ENCODE measurements at places on chromosomes 12 and 14. TPM values are rescaled to one million over a fixed set of nuclear protein-coding genes. Genes with fewer than 3 reads are reported as not detected.

RNF212B gene
- not detected for total RNA-seq

KRT82 gene
- not detected for total RNA-seq

SERPINA9 gene
- total RNA-seq = not detected

UBE2N gene
- total RNA-seq = 44.2 TPM

SRRM4 gene
- not detected for total RNA-seq

KCNJ8 gene
- total RNA-seq = 0.16 TPM

DDX24 gene
- total RNA-seq = 91.5 TPM

CMA1 gene
- total RNA-seq = not detected

TROAP gene
- total RNA-seq = 4.1 TPM

JDP2 gene
- 122 TPM for total RNA-seq

VDR gene
- total RNA-seq = 5.4 TPM

CCDC197 gene
- total RNA-seq = not detected

NUMB gene
- 33.4 TPM for total RNA-seq

PA2G4 gene
- 72.4 TPM for total RNA-seq

TSPAN19 gene
- total RNA-seq = not detected

FGD6 gene
- 5.5 TPM for total RNA-seq

ARHGEF40 gene
- total RNA-seq = 38.1 TPM

Data from cardiac atrium fibroblast (primary cell).